Activated T-helper 2 cell treated with anti-CD3 and anti-CD28 coated beads, Interferon-gamma antibody, Interleukin-2, Interleukin-4, amounts not matched to agents 10 μg/mL and 5 μg/mL and 100 μg/mL, durations not matched to agents 14 hours and 24 hours and 36 hours (primary cell): ENCODE measurements at places on chromosomes 11 and 22.

DNA sequence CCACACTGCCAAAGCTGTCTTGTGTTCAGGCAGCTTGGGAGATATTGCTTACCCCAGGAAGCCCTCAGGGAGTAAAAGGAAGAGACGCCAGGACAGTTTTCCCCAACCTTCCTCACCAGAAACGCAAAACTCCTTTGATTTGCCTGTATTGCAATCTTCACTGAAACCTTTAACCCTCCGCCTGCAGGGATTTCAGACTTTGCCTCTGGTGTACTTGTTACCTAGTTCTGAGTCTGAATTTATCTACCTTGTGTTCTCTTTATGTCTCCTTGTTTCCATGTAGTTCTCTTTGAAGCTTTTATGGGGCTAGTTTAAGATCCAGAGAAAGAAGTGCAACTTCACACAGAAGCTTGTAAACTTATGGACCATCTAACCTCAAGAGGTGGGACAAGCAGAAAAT lies 154.2 kb downstream of the DSCAML1 start:
- DNase-seq: no peak

- DNase-seq: no peak
Observed at GRCh38 chr22:44587737-44588310, 89.8 kb upstream of the RTL6 start.

DNA sequence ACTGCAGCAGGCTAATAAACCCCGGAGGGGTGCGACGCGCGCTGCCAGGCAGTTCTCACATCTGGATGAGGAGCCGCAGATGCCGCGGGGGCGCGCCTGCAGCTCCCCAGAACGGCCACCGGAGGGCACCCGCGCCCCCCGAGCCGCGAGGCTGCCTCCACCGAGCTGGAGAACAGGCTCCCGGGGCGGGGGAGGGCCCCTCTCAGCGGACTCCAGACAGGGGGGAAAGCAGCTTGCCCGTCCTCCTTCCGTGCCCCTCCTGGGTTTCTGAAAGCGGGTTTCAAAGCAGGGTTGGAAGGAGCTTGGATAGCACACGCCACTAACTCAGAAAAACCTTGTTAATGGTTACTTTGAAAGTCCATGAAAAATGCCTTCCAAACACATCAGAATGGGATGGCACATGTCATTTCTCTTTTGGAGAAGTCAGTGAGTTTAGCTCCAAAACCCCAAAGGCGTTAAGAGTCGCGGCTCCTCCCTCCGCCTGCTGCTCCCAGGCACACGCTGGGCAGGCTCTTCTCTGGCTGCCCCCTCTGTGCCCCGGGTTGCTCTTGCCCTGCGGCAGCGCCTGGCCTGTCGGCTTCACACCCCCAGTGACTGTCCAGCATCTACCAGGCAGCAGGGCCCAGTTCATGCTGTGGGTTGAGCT lies 317.8 kb downstream of the NTM start:
- peak; percentile 27 for DNase-seq

DNA sequence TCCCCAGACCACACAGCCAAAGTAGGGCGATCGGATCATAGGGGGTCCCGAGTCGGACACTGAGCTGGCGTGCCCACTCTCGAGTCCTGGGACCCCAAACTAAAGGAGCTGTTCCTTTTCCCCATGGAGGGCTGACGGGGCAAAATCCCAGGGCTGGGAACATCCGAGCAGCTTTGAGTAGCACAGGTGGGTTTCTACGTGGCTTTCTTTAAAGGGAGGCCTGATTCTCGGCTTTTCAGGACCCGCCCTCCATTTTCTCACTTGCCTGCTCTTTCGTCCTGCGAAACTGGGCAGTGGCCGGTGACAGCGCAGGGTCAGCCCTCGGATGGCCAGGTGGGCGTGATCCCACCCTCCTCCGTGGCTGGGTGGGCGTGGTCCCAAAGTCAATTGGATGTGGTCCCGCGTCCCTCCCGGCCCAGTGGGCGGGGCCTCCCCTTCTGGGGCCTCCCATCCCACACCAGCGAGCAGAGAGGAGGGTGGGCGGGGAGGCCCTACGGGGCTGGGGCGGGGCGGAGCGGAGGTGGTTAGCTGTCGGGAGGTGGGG lies 17.5 kb upstream of the TXNRD2 start:
- DNase-seq: no peak

DNA sequence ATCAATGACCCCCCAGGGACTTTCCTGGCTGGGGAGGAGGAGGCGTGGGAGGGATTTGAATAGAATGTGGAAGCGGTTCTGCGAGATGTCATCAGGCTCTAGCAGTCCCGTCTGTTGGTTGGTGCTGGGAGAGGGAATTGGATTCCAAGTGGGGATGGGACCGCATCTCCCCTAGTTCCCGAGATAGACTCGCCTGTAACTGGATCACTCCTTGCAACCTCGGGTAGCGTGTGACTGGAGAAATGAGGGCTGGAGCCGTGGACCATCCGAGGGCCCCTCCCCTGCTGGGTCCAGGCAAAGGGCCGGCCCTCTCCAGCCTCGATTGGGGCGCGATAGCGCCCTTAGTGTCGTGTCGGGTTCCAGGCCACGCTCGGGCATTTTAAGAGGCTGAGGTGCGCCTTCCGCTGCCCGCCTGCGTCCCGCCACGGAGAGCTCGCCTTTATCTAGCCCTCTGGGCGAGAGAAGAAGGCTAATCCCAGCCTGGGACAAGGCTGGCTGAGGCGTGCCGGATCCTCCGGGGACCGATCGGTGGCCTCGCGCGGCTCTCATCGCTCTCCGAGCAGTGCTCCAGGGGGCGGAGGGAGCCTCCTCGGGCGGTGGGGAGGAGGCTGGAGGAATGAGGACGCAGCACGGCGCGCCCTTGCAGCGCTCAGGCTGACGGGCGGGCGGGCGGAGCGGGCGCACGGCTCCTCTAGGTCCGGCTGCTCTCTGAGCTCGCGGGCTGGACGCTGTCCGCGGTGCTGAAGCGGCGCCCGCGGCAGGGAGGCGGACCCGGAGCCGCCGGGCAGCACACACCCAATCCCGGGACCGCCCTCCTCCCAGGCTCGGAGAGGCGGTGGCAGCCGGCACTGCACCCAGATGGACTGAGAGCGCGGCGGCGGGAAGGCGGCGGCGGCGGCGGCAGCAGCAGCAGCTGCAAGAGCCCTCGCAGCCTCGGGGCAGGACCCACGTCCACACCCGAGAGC lies 107.8 kb downstream of the OSBP2 start:
- DNase-seq: peak; percentile 78

DNA sequence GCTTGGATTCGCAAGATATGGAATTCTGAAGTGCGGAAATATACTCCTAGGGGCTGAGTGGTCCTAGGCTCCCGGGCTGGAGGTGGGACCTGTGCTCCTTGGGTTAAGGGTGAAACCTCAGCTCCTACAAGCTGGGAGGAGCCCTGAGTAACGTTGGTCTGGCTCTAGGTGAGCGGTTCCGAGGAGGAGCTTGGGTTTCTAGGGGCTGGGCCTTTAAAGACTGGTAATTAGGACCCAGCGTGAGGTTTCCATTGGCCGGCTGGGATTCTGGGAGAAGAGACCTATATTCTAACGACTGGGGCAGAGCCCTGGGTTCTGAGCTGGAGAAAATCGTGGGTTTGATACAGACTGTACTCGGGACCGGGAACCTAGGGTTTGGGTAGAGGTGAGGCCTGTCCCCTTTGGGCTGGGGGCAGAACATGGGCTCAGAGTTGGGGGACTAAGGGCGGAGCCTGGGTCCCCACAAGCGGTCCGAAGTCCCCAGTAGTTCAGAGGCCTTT lies 882 bp upstream of the MAP4K2 start:
- DNase-seq: no peak

GRCh38 chr11:71192629-71193028 lies 59.7 kb downstream of the SHANK2 start:
- no peak for DNase-seq

DNA sequence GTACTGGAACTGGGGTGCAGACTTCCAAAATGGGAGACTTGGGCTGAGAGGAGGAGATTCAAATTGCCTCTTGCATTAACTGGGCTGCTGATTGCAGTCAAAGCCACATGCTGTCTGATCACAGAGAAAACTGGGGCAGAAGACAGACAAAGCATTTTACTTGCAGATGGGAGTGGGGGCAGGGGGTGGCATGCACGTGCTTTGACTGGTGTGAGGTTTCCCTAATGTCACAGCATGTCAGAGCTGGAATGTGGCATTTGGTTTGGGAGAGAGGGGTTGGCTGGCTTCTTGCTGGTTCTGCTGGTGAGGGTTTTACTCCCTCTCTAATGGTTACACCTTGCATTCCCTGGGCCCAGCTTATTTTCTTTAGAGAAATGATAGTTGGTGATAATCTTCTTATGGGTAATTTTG lies 2.9 kb downstream of the TUB start:
- no peak for DNase-seq
